SIG-M5 (cell line): ENCODE measurements at places on chromosomes 16 and 17.

- no peak for DNase-seq
Measured at GRCh38 chr17:17684906-17685774, 3.9 kb downstream of the RAI1 start.

GRCh38 chr16:17926461-17926860 lies 410.1 kb downstream of the NPIPA8 start:
- no peak for DNase-seq

- DNase-seq: no peak
Measured at GRCh38 chr17:80856863-80857755, 134.5 kb upstream of the CHMP6 start.

DNA sequence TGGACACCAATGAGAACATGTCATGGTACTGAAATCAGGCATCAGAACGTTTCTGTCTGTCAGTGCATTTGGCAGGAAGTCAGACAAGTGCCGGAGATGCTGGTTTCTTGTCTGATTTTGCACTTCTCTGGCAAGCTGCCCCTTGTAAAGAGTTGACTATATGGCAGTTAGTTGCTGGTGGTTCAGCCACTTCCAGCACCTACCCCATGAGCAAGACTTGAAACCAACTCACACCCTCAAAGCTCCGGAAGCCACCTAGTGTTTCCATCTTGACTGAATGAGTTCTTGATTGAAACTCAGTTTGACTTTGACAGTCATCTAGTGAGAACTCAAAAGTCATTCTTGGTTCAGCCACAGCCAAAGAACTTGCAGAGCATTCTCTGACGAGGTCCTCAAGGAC lies 225.1 kb downstream of the SPECC1 start:
- no peak for DNase-seq

DNA sequence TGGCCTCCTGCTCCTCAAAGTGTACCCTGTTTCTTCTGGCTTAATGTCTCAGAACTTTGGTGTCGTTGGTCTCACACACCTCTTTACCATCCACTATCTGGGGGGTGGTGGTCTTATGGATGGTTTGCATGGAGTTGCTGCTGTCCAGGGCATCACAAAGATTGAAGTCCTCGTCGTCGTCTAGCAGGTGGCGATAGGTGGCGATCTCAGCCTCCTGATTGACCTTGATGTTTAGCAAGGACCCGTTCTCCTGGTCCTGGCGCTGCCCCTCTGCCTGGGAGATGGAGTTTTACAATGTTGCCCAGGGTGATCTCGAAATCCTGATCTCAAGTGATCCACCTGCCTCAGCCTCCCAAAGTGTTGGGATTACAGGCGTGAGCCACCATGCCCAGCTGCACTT lies 31.1 kb upstream of the HELZ start:
- DNase-seq: no peak

- no peak for DNase-seq
Measured at GRCh38 chr16:21159281-21159951, 942 bp downstream of the LDAF1 start.

DNA sequence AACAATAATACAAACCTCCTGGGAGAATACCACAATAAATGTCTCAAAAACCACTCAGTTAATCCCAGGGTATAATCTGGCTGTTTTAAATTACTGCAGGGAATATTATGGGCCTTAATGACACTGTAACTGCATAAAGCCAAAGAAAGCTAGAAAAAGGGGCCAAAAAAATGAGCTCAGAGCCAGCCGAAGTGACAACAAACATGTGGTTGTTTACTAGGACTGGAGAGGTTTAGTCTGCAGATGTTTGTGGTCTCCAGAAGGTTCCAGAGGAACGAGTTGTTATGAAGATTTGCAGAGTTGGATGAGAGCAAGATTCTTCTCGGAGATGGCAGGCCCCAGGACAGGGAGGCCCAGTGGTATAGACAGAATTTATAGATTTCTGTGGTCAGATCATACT lies 97.1 kb upstream of the AKTIP start:
- no peak for DNase-seq

DNA sequence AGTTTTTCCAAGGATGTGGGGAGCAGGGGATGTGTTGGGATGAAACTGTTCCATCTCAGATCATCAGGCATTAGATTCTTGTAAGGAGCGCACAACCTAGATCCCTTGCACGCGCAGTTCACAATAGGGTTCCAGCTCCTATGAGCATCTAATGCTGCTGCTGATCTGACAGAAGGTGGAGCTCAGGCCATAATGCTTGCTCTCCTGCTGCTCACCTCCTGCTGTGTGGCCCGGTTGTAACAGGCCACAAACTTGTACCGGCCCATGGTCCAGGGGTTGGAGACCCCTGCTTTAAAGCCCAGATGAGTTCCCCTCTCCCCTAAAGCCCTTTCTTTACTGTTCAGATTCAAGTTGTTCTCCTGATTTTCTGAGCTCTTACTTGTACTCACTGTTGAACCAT lies 44.8 kb downstream of the RNF135 start:
- no peak for DNase-seq

DNA sequence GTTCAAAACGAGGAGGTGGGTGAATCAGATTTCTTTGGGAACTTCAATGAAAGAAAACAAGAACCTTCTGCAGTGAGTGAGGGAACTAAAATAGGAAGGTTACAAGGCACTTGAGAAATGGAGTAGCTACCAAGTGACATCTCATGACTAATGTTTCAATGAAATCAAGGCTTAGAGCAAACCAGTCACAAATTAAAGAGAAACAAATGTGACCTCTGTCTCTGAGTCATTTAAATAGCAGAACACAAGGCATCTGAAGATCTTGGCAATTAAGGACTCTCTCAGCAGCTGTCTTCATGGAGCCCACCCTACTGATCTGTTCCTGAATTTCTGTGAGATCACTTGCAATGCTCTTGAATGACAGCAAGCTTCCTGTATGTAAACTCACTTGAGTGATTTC lies 109.5 kb downstream of the CDH11 start:
- DNase-seq: no peak

DNA sequence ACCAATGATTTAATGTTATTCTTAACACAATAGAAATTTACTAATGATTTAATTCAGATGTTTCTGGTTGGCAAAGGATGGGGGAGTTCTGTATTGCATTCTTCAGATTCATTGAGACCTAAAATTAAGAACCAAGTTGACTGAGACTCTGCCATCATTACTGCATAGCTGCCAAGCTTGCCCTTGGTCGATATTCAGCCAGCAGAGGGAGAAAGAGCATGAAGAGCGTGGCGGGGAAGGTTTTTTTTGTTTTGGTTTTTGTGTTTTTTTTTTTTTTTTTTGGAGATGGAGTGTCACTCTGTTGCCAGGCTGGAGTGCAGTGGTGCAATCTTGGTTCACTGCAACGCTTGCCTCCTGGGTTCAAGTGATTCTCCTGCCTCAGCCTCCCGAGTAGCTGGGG lies 659.4 kb upstream of the EEF2KMT start:
- no peak for DNase-seq

- DNase-seq: no peak
Measured at GRCh38 chr17:21463779-21464407, 87.7 kb downstream of the KCNJ12 start.

GRCh38 chr16:54938212-54939028 lies 7.8 kb downstream of the IRX5 start:
- no peak for DNase-seq

GRCh38 chr16:23836404-23837311 lies 875 bp downstream of the PRKCB start:
- DNase-seq: no peak

- DNase-seq: no peak
Measured at GRCh38 chr17:28737770-28738679, 5.8 kb upstream of the TRAF4 start.

DNA sequence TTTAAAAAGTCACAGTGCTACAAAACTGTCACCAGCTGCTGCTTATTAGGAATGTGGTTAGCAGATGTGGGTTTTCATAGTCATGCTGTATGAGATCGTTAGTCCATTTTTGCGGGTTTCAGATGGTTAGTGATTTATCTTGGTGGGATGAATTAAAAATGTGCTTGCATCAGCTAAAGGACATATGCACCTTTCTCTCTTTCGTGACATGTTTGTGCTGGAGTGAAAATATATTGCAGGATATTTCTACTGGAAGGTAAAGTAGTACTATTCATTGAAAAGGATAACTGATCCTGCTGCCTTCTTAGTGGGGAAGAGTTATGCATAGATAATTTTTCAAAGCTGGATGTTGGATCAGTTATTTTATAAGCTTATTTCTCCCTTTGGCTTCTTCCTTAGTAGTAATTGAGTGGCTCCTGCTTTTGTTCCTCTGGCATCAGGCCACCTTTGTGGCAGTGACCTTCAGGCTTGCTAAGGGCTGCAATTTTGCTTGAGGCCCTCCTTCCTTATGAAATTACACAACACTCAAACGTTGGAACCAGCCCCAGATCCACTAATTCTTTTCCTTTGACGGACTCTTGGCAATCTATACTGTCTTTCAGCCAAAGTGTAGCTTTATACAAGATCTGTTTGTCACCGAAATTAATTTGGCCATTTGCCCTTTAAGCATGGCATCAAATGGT lies 7.5 kb upstream of the SNTB2 start:
- DNase-seq: no peak

GRCh38 chr16:50235581-50235980 lies 30.8 kb upstream of the ADCY7 start:
- DNase-seq: no peak

GRCh38 chr16:49019081-49019633 lies 262.5 kb downstream of the CBLN1 start:
- DNase-seq: no peak

DNA sequence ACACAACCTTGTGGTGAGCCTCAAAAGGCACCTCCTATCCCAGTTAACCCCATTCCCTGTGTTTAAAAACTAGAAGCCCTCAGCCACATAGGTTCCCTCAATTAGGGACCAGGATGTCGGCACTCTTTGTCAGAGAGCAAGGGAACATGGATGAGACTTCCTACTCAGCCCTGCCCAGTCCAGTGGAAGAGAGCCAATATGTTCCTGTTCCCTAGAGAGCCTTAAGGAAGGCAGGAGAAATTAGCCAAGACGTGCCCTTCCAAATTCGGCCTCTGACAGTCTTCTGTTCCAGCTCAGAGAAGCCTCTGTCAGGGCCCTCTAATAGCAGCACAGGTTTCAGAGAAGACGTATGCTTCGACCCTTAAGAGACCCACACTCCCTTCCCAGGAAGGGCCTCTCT lies 14.6 kb upstream of the DHRS13 start:
- DNase-seq: no peak

GRCh38 chr17:12877953-12878669 lies 88.8 kb downstream of the ARHGAP44 start:
- DNase-seq: no peak

- no peak for DNase-seq
Measured at GRCh38 chr16:49498666-49499413, 125.2 kb downstream of the C16orf78 start.

GRCh38 chr17:60321336-60322055 lies 70.4 kb downstream of the USP32 start:
- DNase-seq: no peak

GRCh38 chr17:1709403-1709951 lies 700 bp downstream of the TLCD2 start:
- no peak for DNase-seq

DNA sequence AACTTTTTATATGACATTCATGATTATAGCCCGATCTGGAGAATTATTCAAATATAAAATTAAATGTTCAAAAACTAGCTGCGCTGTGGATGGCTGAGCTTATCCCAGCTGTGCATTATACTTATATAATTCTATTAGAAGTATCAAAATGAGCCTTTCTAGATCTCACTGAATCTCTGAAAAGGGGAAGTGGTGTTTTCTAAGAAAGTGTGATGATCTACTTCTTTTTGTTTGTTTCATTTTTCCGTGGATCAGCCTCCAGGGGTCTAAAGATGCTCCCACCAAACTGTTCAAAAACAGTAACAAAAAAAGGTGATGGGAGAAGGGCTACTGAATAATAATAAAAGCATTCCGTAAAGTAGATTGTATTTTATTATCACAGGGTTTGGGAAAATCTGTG lies 411.3 kb upstream of the PSMD7 start:
- DNase-seq: no peak

- DNase-seq: no peak
Measured at GRCh38 chr17:48901241-48901640, 7.0 kb upstream of the UBE2Z start.

DNA sequence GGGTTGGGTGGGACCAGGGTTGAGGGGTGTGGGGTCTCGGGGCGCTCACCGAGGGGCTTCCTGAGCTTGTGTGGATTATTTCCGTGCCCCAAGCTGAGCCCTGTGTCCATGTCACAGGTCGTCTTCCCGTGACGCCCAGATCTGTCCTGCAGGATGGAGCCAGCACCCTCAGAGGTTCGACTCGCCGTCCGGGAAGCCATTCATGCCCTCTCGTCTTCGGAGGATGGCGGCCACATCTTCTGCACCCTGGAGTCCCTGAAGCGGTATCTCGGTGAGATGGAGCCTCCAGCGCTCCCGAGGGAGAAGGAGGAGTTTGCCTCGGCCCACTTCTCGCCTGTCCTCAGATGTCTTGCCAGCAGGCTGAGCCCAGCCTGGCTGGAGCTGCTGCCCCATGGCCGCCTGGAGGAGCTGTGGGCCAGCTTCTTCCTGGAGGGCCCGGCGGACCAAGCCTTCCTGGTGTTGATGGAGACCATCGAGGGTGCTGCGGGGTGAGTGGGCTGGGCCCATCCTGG lies 1.0 kb downstream of the TELO2 start:
- no peak for DNase-seq

DNA sequence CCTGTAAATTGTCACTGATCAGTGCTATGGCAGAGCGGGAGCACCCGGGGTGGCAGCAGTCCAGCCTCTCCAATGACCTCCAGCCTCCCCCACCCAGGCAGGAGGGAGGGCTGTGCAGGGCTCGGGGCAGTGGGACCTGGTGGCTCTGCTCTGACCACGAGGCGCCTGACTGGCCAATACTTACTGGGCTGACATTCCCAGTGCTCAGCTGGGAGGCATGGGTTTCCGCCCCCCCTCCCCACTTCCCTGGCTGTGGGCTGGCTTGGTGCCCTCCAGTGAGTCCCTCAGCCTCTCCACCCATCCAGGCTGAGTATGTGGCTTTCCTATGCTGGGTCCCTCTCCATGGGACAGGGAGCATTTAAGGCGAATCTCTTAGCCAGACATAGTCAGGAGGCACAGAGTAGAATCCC lies 2.7 kb downstream of the SOCS3 start:
- DNase-seq: no peak

DNA sequence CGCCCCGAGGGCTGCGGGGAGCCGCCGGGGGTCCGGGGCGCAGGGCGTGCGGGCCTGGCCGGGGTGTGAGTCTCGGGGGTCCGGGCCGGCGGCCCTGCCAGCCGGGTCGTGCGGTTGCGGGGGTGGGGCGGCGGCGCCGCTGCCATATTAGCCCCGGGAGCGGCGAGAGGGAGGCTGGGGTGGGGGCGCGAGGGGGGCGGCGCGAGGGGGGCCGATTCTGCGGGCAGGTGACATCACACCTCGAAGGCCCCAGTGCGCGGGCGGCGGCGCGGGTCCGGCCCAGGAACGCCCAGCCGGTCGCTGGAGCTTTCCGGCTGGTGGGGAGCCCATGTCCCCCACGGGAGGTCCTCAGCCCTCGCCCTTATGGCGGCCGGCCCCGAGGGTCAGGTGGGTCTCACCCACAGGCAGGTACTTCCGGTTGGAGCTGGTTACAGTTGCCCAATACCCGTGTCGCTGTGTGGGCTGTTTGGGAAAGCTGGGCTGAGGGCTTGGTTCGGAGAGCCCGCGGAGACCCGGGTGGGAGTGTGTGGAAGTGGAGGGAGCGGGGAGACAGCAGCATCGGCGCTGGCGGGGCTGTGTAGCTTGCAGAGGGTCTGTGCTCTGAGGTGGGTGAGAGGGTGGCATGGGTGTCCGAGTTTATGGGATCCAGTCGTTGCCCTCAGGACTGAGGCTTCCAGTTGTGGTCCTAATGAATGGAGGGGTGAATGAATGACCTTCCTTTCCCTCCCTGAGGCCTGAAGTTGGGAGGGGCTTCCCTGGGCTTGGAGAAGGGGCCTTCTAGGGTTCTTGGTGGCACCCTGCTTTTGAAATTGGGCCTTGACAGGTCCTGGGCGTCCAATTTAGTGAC lies 804 bp downstream of the ATP6V0C start:
- no peak for DNase-seq

- no peak for DNase-seq
Measured at GRCh38 chr17:18040261-18040858, 1.2 kb downstream of the GID4 start.
